ENCODE measurements at places on chromosomes 4 and X.
A peak's percentile ranks its signal among the peaks of the same experiment; 100 is the strongest.

GRCh38 chrX:13220916-13221315 is 98.9 kb downstream of the ATXN3L start:
- DNase-seq: no peak

GRCh38 chr4:119025420-119025819 is 110.2 kb upstream of the MYOZ2 start:
- peak; percentile 21 for DNase-seq

DNA sequence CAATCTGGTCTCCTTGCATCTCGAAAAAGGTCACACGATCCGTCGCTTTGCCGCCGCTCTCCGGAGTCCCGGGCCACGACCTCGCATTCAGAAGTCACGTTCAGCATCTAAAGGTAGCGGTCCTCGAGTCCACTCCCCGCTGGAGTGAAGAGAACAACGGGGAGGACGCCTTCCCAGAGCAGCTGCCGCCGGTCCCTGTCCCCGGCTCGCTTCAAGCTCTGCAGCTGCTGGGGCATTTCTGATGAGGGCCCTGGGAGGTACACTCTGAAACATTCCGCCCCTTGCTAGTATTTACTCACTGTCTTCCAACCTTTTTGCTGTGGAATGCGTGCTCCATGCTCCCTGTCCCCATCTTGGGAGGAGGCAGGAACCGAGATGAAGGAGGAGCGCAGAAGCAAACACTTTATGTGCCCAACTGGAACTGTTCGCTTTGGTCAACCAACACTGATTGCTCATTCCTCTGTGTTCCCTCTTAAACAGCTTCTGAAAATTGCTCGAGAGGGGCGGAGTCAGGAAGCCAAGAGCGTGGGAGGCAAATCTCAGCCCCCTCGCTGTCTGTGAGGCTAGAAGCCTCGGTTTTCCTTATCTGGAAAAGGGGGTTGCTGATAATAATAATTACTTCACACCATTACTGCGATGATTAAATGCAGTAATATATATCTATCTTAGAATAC is 6.4 kb upstream of the VAMP7 start:
- no peak for DNase-seq

- no peak for DNase-seq
Measured at GRCh38 chrX:37371578-37371991, 22.4 kb downstream of the PRRG1 start.

GRCh38 chr4:98919996-98920395 is 8.9 kb downstream of the EIF4E start:
- DNase-seq: no peak

DNA sequence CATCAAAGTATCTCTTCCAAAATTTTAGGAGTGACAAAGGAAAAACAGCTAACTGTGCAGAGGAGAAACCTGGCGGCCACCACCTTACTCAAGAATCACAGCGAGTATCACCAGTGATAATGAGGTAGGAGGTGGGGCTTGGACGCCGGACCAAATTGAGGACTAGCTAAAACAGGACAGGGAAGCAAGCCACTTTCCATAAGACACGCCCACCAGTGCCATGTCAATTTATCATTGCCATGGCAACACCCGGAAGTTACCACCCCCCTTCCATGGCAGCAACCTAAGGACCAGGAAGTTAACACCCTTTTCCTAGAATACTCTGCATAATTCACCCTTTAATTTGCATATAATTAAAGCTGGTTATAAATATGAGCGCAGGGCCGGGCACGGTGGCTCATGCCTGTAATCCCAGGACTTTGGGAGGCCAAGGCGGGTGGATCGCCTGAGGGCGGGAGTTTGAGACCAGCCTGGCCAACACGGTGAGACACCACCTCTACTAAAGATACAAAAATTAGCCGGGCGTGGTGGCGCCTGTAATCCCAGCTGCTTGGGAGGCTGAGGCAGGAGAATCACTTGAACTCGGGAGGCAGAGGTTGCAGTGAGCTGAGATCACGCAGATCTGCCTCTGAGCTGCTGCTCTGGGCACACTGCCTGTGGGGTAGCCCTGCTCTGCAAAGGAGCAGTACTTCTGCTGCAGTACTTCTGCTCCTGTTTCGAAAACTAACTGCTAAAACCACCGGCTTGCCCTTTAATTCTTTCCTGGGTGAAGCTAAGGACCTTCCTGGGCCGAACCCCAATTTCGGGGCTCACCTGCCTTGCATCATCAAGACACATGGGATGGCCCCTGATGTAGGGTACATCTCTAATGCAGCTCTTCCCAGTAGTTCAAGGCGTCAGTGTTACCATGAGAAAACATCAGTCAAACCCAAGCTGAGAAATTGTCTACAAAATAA is 116.7 kb downstream of the HMX1 start:
- no peak for DNase-seq

GRCh38 chrX:567891-568290 is 62.7 kb upstream of the SHOX start:
- DNase-seq: no peak

DNA sequence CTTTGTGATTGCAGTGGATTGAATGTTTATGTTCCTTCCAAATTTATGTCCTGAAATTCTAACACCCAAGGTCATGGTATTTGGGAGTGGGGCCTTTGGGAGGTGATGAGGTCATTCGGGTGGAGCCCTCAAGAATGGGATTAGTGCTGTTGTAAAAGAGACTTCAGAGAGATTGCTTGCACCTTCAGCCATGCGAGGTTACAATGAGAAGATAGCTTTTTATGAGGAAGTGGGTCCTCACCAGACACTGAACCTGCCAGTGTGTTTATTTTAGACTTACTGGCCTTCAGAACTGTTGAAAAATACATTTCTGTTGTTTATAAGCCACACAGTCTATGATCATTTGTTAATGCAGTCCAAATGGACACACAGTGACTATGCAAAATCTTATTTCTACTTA is 161.0 kb upstream of the GPRIN3 start:
- no peak for DNase-seq

- no peak for DNase-seq
Measured at GRCh38 chr4:52704133-52704532, 45.0 kb upstream of the USP46 start.

- DNase-seq: no peak
Measured at GRCh38 chrX:12843061-12843667, 23.7 kb upstream of the TLR7 start.

GRCh38 chrX:31523884-31524536 is 452.2 kb upstream of the FTHL17 start:
- DNase-seq: no peak

DNA sequence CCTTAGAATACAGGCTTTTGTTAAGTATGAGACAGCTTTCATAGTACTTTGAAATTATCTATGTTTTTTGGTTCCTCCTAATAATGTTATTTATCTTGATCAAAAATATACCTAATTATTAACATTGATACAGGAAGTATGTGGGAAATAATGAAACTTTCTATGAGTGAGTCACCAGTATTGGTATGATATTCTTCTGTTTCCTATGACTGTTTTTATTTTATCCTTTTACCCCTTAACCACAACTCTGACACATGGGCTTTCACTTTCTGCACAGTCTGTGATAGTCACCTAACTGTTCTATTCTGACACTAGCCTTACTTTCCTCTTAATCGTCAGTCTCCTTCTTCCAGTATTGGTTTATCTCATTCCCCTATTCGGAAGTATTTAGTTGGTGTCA is 4.7 kb downstream of the THAP9 start:
- DNase-seq: no peak

DNA sequence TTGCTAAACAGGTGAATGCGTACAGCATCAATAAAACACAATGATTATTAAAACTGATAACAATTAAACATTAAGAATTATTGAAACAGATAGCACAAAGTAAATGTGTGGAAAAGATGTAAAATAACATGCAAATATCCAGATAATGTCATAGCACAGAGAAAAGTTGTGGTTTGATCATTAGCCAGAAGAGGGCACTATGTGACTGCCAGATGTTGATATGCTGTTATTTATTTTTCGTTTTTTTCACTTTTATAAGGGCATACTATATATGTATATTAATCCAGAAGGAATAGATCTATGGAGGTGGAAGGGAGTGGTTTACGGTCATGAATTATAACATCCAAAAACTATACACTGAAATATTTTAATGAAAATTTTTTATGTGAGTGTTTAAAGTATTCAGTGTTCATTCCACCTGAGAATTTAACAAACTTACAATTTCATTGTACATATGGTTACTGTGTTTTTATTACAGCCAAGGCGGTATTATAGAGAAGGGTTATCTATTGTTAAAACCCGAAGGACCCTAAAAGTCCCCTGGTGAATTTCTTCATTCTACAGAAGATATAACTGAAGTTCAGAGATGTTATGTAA is 211.9 kb upstream of the UGT8 start:
- DNase-seq: peak; percentile 10

DNA sequence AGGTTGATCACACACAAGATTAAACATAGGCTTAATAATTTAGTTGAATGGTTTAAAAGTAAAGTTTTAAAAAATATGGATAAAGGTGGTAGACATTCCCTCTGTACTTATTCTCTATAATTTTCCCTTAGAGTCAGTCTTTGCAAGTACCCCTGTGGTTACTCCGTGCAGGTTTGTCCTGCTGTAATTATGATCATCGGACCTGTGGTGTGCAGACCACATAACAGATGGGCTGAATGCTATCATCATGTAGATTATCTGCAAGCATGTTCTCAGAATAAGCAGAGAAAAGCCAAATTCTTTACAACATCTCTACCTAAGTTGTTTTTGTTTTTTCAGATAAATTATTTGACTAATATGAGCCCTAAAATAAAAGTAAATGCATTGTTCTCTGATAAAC is 146.8 kb downstream of the FSTL5 start:
- DNase-seq: no peak

GRCh38 chrX:110055616-110056015 is 52.7 kb downstream of the TMEM164 start:
- no peak for DNase-seq

DNA sequence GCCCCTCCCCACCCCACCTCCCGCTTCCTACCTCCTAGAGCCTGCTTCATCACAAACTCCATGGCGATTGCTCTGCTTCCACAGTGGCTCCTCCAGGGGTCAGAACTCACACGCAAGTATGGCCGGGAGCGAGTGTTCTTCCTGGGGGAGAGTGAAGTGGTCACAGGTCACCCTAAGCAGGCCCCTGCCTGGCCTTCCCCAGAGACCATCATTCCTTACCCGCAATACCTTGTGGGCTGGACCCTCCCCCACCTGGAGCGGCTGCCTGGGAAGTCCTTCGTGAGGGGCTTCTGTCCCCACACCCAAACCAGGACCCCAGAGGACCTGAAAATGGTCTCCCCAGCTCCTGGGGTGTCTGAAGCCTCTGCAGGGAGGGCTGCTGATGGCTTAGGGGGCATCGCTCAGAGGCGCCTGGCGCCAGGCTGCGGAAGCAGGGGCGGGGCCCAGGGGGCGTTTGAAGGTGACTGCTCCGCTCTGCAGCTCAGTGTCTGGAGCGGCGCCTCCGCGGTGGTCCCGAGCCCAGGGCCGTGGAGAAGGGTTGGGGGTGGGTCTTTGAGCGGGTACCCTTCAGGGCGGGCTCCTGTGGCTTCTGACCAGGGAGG is 1.4 kb downstream of the CPLX1 start:
- no peak for DNase-seq

DNA sequence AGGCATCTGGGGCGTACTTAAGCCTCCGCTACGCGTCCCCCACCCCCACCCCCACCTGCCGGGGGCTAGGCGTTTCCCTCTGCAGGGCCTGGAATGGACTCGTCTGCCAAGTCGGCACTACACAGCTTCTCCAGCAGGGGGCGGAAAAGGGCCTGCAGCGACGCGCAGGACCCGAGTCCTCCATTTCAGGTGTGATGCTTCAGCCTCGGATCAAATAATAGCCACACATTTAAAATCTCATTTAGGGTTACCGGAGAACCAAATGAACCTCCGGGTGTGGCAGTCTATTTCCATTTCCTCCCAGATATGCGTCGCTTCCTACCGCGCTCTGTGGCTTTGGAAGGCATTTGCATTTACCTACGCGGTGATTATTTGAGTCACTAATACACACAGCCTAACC is 2.9 kb downstream of the PAK3 start:
- DNase-seq: no peak

DNA sequence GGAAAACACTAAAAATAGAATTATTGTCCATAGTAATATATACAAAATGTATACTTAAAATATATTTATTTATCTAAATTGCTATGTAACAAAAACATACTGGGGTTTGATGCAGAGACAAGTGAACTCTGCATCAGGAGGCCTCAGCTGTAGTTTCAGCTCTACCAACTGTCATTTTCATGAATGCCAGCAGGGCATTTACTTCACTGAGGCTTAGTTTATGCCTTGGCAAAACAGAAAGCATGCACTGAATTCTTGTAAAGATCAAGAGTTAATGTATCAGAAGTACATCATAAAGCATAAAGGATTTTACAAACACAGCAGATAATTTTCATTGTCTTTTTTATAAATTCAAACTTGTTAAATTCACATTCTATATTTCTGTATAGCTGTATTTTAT is 577.0 kb downstream of the C4orf33 start:
- DNase-seq: no peak

GRCh38 chr4:184856277-184856609 is 30.5 kb upstream of the ACSL1 start:
- DNase-seq: no peak

GRCh38 chrX:48472851-48473703 is 2.9 kb upstream of the FTSJ1 start:
- DNase-seq: no peak

DNA sequence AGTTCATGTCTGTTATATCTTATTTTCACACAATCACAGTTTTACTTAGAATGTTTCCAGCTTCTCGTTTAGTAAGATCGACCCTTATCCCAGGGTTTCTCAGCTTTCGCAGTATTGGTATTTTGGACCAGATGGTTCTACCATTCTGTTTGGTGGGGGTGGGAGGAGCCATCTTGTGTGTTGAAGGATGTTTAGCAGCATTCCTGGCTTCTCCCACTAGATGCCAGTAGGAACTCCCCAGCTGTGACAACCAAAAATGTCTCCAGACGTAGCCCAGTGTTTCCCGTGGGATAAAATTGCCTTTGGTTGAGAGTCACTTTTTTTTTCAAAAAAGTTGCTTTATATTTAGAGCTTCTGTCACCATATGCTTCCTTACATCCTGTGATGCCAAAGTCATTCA is 90.9 kb upstream of the TLR2 start:
- DNase-seq: no peak

DNA sequence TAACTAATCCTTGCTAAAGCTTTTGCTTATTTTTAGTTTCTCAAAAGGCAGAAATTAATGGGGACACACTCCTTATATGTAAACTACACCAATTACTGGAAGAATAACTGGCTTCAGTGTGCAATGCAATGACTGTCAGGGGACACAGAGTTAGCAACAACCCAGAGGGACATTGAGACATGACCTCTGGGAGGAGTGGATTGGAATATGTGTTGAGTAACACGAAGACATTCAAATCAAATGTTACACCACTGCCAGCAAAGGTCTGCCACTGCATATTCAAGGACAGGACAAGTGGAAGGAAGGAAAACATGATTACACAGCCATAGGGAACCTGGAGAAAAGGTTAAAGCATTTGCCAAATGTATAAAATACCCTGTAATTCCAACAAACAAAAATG is 240.1 kb upstream of the FSTL5 start:
- DNase-seq: no peak
